ENCODE measurements at places on chromosomes 3 and 15. TPM values are rescaled to one million over a fixed set of nuclear protein-coding genes. Genes with fewer than 3 reads are reported as not detected.

DNA sequence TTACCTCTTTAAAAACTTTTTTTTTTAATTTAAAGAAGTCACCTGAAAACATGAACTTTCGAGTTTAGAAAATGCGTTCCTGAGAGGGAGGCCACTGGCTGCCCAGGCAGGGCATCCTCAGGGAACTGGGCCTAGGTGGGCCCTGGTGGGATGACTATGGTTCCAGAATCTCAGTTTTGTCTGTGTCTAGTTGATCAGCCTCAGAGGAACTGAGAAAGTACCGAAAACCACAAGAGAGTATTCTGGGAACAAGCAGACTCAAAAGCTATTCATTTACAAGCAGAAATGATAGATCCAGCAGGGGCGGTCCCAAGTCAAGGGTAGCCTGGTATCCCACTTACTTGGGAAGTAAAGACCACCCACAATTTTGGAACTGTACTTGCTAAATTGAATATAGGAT, 10.5 kb downstream of the WWTR1 start:
- DNase-seq, result no peak

ROPN1B gene
- total RNA-seq, result not detected

RBP2 gene
- not detected for total RNA-seq

GRCh38 chr3:140540262-140540661, 137.6 kb upstream of the TRIM42 start:
- DNase-seq, result no peak

- DNase-seq, result no peak
These were observed 35.2 kb downstream of the FNDC3B start for GRCh38 chr3:172074586-172074985.

DNA sequence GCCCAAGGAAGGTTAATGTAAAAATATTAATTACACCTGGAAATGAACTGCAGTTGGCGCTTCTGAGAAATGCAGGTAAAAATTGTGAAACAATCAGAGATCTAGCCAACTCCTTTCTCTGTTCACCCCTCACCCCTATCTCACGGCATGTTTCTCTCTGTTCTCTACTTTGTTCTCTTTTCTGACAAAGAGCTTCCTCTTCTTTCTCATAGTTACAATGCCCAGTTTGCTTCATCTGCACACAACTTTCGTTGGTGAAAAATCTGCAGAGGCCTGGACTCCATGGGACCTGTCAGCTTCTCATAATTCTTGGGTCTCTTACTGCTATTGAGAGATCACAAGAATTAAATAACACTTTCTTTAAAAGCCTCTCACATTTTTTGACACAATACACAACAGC, 212.9 kb upstream of the LRRN1 start:
- no peak for DNase-seq

DNA sequence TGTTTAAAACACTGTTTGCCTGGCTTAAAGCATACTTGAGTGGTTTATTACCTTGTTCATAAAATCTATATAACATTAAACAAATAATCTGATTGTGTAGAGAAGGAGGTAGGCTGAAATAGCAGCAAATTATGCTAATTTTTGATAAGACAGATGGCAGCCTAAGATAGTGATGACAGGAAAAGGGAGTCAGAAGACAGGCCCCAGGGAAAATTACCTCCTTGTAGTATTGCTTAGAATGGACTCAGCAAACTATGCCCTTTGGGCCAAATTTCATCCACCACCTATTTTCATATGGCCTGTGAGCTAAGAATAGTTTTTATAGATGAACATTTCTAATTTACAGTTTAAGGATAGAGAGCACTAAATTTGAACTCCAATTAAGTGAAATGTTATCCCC, 37.8 kb downstream of the CHD2 start:
- no peak for DNase-seq

CCDC51 gene
- 8.1 TPM for total RNA-seq

DNA sequence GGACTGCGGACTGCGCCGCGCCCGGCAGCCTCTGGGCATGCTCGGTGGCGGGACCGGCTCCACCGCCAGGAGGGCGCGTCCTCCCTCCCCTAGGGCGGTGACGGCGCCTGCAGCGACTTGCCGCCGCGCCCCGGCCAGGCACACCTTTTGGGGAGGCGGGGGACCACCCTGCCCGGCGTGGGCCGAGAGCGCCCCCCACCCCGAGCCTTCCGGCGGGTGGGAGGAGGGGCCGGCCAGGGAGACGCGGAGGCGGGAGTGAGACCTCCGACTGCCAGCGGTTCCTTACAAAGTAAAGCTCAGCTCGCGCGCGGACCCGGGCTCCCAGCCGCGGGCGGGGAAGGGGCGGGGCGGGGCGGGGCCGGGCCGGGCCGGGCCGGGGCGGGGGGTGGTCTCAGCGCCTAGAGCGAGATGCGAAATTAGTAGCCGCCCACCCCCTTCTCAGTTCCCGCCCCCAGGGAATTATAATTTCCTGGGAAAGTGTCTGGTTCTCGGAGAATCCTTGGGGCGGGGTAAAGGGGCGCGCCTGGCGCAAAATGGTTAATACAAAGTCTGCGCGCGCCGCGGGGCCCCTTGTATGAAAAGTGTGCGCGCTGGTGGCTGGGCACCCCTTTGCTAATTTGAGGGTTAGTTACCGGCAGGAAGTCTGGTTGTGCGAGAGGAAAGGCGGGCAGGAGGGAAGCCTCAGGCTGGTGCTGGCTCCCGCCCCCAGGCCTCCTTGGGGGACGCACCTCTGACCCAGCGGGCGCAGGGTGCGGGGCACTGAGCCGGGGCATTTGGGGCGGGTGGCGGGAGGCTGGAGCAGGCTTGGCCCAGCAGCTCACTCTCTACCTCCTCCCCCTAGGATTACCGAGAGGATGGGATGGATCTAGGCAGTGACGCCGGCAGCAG, 224.8 kb upstream of the IL12A start:
- peak; percentile 70 for DNase-seq

ITIH1 gene
- total RNA-seq, result not detected

GRCh38 chr3:123346021-123346420, 102.9 kb downstream of the ADCY5 start:
- peak; percentile 26 for DNase-seq

- no peak for DNase-seq
These were observed 48.1 kb upstream of the SEMA6D start for GRCh38 chr15:47669221-47669620.

All from ovary (tissue), 10 donors.